ENCODE measurements at places on chromosomes 1 and 21. TPM values are rescaled to one million over a fixed set of nuclear protein-coding genes. Genes with fewer than 3 reads are reported as not detected.

The PDC gene
- polyA plus RNA-seq = 0.49 TPM

- no peaks in the 10 kb centered on the region for H3K36me3 ChIP-seq
- H3K4me3 ChIP-seq = no peak overlapping the region
- no peaks in the 10 kb centered on the region for H3K27me3 ChIP-seq
- H3K27ac ChIP-seq = no peak overlapping the region
- no peak for DNase-seq
Observed at GRCh38 chr1:10980841-10981727, 31.4 kb upstream of the TARDBP start.

DNA sequence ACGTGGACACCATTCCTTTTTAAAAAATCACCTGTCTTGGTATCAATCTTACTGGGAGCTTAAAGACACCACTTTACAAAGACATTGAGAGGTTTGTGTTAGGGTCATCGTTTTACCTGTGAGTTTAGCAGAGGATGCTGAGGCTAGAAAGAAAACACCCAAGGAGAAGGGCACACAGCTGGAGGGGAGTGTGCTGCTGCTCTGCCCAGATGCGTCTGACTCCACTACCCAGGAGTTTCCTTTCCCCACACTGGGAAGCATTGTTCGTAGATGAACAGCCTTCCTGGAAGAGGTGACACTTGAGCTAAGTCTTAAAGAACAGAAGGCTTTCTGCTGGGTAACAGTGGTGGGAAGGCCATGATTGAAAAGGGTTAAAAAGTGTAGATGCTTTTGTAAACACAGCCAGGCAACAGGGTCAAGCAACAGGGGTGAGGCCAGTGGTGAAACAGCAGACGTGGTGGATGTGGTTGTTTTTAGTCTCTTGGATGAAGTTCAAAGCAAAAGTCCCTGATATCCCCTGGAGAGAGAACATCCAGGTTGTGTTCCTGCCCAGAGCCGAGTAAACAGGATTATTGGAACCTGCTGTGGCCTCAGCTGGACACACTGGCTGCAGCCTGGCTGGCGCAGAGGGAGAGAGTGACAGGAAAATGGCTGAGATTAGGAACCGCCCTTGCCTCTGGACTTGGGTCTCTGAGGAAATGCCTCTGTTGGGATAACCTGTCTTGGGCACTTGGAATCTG is 198.6 kb upstream of the JUN start:
- no peaks in the 10 kb centered on the region for H3K36me3 ChIP-seq
- no peak overlapping the region for H3K4me3 ChIP-seq
- H3K27me3 ChIP-seq = no peaks in the 10 kb centered on the region
- no peak for DNase-seq
- H3K27ac ChIP-seq = no peak overlapping the region
- H3K4me1 ChIP-seq = no peaks in the 10 kb centered on the region

The C8A gene
- polyA plus RNA-seq = not detected

The FYB2 gene
- 0.47 TPM for polyA plus RNA-seq

DNA sequence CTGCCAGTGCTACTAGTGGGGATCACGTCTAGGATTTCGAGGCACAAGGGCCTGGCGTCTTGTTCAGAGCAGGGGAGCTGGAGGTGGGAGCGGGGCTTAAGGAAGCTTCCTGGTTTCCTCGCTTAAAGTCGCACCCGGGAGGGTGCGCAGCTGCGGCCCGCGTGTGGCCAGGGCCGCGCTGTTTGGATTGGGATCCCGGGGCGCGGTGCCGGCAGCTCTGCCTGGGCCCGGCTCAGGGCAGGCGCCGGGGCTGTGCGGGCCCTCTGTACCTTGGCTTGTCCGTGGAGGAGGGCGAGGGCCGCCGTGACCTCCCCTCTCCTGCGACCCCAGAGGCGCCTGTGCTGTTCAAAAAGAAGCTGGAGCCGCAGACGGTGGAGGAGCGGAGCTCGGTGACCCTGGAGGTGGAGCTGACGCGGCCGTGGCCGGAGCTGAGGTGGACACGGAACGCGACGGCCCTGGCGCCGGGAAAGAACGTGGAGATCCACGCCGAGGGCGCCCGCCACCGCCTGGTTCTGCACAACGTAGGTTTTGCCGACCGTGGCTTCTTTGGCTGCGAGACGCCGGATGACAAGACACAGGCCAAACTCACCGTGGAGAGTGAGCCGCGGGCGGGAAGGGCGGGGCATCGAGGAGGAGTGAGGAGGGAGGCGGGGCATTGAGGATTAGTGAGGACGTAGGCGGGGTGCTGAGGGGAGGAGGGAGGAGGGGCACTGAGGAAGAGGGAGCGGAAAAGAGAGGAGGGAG is 67.8 kb downstream of the OBSCN start:
- peak overlapping the region; percentile 44 for H3K27ac ChIP-seq
- H3K4me3 ChIP-seq = peak overlapping the region; percentile 56
- no peaks in the 10 kb centered on the region for H3K27me3 ChIP-seq
- H3K4me1 ChIP-seq = no peaks in the 10 kb centered on the region
- DNase-seq = peak; percentile 93

GRCh38 chr1:84298328-84298683 is 3.2 kb upstream of the SAMD13 start:
- DNase-seq = peak; percentile 50
- peak overlapping the region; percentile 80 for H3K4me3 ChIP-seq
- H3K27me3 ChIP-seq = peaks cover 8% of the 10 kb centered on the region
- H3K27ac ChIP-seq = peak overlapping the region; percentile 75
- peaks cover 42% of the 10 kb centered on the region for H3K4me1 ChIP-seq

DNA sequence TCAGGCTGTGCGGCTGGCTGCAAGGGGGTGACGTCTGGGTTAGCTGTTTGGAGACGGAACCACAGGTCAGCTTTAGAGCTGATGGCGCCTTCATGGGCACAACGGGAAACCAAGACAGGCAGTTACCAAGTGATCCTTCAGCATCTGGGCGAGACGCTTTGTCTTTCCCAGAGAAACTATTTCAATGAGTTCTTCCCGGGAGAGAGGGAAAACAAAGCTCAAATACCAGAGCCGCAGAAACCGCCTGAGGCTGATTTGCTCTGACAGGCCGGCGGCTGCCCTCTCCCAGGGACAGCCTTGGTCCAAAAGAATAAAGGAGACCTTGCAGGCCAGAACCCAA is 76.5 kb downstream of the CD58 start:
- DNase-seq = no peak
- no peak overlapping the region for H3K27ac ChIP-seq
- no peak overlapping the region for H3K4me3 ChIP-seq
- H3K27me3 ChIP-seq = no peaks in the 10 kb centered on the region
- H3K36me3 ChIP-seq = no peaks in the 10 kb centered on the region
- peaks cover 51% of the 10 kb centered on the region for H3K4me1 ChIP-seq

GRCh38 chr1:32901823-32902534 is 790 bp upstream of the TMEM54 start:
- H3K27ac ChIP-seq = no peak overlapping the region
- DNase-seq = no peak
- peaks cover 7% of the 10 kb centered on the region for H3K4me1 ChIP-seq
- H3K4me3 ChIP-seq = peak overlapping the region; percentile 42

The FMO4 gene
- 18.2 TPM for polyA plus RNA-seq

GRCh38 chr1:110250749-110251148 is 40.6 kb downstream of the KCNC4 start:
- no peaks in the 10 kb centered on the region for H3K36me3 ChIP-seq
- no peak for DNase-seq
- no peaks in the 10 kb centered on the region for H3K27me3 ChIP-seq
- no peaks in the 10 kb centered on the region for H3K4me1 ChIP-seq

The GJA8 gene
- polyA plus RNA-seq = not detected

- no peak for DNase-seq
- peaks cover 13% of the 10 kb centered on the region for H3K4me1 ChIP-seq
- no peaks in the 10 kb centered on the region for H3K36me3 ChIP-seq
- H3K4me3 ChIP-seq = no peak overlapping the region
- no peak overlapping the region for H3K27ac ChIP-seq
Observed at GRCh38 chr1:72635719-72636118, 353.4 kb upstream of the NEGR1 start.

GRCh38 chr1:110237386-110238152 is 27.5 kb downstream of the KCNC4 start:
- no peak for DNase-seq
- no peak overlapping the region for H3K4me3 ChIP-seq
- H3K27ac ChIP-seq = no peak overlapping the region
- H3K36me3 ChIP-seq = no peaks in the 10 kb centered on the region
- no peaks in the 10 kb centered on the region for H3K27me3 ChIP-seq

- H3K4me3 ChIP-seq = no peak overlapping the region
- H3K36me3 ChIP-seq = no peaks in the 10 kb centered on the region
- no peaks in the 10 kb centered on the region for H3K27me3 ChIP-seq
- no peak overlapping the region for H3K27ac ChIP-seq
- DNase-seq = no peak
Observed at GRCh38 chr1:74523873-74524480, 11.6 kb upstream of the LRRC53 start.

- DNase-seq = no peak
- no peaks in the 10 kb centered on the region for H3K4me1 ChIP-seq
- H3K4me3 ChIP-seq = no peak overlapping the region
- no peaks in the 10 kb centered on the region for H3K27me3 ChIP-seq
- H3K36me3 ChIP-seq = no peaks in the 10 kb centered on the region
- no peak overlapping the region for H3K27ac ChIP-seq
Observed at GRCh38 chr1:25854554-25854953, 4.7 kb downstream of the AUNIP start.

The CDK11B gene
- 43.4 TPM for polyA plus RNA-seq

DNA sequence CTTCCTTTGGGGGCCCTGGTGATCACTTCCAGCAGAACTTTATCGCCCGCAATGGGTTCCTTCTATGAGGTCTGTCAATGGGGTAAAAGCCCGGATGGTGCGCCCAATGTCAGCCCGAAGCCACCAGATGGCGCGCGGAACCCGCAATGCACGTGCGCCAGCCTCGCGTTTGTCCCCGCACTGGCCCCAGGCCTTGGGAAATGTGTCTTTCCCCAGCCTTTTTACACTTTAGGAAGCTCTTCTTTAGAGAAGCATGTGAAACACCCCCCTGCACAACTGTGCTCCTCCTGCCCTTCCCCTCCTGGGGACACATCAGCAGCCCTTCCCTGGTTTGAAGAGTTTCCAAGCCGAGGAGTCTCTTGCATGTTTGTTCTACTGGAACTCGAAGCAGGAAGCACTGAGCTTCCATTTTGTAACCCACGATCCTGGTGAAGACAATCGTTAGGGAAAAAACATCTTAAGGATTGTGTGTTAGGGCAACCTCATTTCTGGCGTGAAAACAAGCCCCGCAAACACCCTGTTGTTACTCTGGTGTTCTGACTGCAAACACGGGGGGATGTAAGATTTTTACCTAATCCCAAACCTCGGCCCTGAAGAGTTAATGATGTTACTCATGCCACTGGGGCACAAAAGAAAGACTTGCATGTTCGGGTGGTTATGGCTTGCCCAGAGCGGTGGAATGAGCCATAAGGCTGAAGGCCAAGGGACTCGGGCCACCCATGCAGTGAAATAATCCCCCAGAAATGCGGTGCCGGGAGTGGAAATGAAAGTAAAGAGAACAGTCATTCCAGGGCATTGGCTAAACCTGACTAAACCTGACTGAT is 20.4 kb upstream of the TARBP1 start:
- H3K4me1 ChIP-seq = peaks cover 13% of the 10 kb centered on the region
- DNase-seq = peak; percentile 98
- H3K36me3 ChIP-seq = no peaks in the 10 kb centered on the region
- no peak overlapping the region for H3K4me3 ChIP-seq
- H3K27ac ChIP-seq = peak overlapping the region; percentile 82
- no peaks in the 10 kb centered on the region for H3K27me3 ChIP-seq

- no peaks in the 10 kb centered on the region for H3K4me1 ChIP-seq
- no peak overlapping the region for H3K27ac ChIP-seq
- DNase-seq = no peak
- no peaks in the 10 kb centered on the region for H3K27me3 ChIP-seq
- peaks cover 28% of the 10 kb centered on the region for H3K36me3 ChIP-seq
- H3K4me3 ChIP-seq = no peak overlapping the region
Observed at GRCh38 chr1:42832641-42833240, 13.7 kb upstream of the ZNF691 start.

- no peaks in the 10 kb centered on the region for H3K27me3 ChIP-seq
- H3K4me3 ChIP-seq = no peak overlapping the region
- H3K27ac ChIP-seq = no peak overlapping the region
- H3K4me1 ChIP-seq = peaks cover 30% of the 10 kb centered on the region
Observed at GRCh38 chr1:112457955-112458354, 50.8 kb upstream of the WNT2B start.

DNA sequence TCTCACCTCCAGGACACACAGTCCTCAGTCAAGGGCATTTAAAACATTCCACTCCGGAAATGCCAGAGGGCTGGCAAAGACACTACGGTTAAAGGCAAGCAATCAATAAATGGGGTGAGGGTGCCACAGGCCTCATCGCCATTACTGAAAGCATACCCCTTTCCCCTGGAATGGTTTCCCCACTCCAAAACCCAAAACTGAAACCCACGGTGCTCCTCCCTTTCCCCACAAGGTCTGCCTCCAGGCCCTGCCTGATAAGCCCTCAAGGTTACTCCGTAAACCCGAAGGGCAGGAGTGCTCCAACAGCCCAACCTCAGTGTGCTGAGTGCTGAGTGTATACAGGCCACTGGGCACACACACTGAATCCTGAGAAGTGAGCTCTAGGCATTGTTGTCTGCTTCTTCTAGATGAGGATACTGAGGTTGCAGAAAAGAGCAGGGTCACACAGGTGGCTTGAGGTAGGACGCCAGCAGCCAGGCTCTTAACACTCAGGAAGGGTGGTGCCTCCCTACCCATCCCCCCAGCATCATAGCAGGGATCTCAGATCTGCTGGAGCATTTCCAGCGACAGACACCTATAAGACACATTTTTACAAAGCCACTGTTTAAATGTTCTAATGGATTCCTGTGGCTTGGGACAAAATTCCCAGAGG is 29.0 kb downstream of the SSBP3 start:
- H3K27me3 ChIP-seq = no peaks in the 10 kb centered on the region
- no peak for DNase-seq
- H3K4me1 ChIP-seq = peaks cover 12% of the 10 kb centered on the region
- no peaks in the 10 kb centered on the region for H3K36me3 ChIP-seq
- H3K27ac ChIP-seq = no peak overlapping the region

The S100A7 gene
- not detected for polyA plus RNA-seq

The SPRR1B gene
- not detected for polyA plus RNA-seq

- no peaks in the 10 kb centered on the region for H3K27me3 ChIP-seq
- peaks cover 42% of the 10 kb centered on the region for H3K4me1 ChIP-seq
Observed at GRCh38 chr1:40161888-40162397, 756 bp downstream of the RLF start.

GRCh38 chr1:33562563-33562962 is 90.1 kb downstream of the ZSCAN20 start:
- H3K27ac ChIP-seq = no peak overlapping the region
- no peaks in the 10 kb centered on the region for H3K27me3 ChIP-seq
- DNase-seq = no peak
- H3K4me3 ChIP-seq = no peak overlapping the region

- no peaks in the 10 kb centered on the region for H3K36me3 ChIP-seq
- DNase-seq = no peak
- H3K27ac ChIP-seq = no peak overlapping the region
Observed at GRCh38 chr1:11507309-11507708, 28.4 kb downstream of the DISP3 start.

DNA sequence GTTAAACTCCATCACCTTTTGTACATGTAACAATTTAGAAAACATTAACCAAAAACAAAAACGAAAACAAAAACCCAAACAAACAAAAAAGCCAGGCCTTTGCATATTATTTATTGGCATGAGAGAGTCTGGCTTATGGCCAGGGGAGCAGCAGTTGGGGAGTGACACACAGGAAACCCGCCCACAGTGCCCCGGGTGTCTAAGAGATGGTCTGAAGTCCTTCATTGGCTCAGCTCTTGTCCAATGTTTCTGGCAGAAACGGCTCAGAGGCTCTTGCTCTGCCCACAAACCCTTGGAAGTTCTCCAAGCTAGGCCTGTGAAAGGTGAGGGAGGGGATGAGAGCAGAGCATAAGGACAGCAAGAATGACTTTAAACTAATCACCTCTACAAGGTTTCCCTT is 131.5 kb downstream of the CNIH3 start:
- no peaks in the 10 kb centered on the region for H3K36me3 ChIP-seq
- H3K27me3 ChIP-seq = no peaks in the 10 kb centered on the region
- H3K4me1 ChIP-seq = no peaks in the 10 kb centered on the region
- H3K4me3 ChIP-seq = no peak overlapping the region
